ENCODE measurements at places on chromosomes 13 and 19.
A peak's percentile ranks its signal among the peaks of the same experiment; 100 is the strongest.

GRCh38 chr13:56019606-56020005 lies 1121.1 kb upstream of the PRR20A start:
- H3K36me3 ChIP-seq: no peaks in the 10 kb centered on the region
- H3K27ac ChIP-seq: no peak overlapping the region
- no peaks in the 10 kb centered on the region for H3K4me1 ChIP-seq

DNA sequence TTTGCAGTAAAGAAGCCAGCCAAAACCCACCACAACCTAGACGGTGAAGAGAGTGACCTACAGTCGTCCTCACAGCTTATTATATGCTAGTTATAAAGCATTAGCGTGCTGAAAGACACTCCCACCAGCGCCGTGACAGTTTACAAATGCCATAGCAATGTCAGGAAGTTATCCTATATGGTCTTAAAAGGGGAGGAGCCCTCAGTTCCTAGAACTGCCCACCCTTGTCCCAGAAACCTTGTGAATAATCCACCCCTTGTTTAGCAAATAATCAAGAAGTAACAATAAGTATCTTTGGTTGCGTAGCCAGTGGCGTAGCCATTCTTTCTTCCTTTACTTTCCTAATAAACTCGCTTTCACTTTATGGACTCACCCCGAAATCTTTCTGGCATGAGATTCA lies 227.9 kb upstream of the ARGLU1 start:
- no peaks in the 10 kb centered on the region for H3K36me3 ChIP-seq
- DNase-seq: peak; percentile 20
- H3K27me3 ChIP-seq: peaks cover 4% of the 10 kb centered on the region
- peak overlapping the region; percentile 22 for H3K4me3 ChIP-seq
- H3K4me1 ChIP-seq: no peaks in the 10 kb centered on the region

GRCh38 chr19:35123573-35123972 lies 8.0 kb downstream of the FXYD3 start:
- no peak overlapping the region for H3K4me3 ChIP-seq
- no peaks in the 10 kb centered on the region for H3K27me3 ChIP-seq
- H3K36me3 ChIP-seq: no peaks in the 10 kb centered on the region
- no peak overlapping the region for H3K27ac ChIP-seq
- H3K4me1 ChIP-seq: peaks cover 3% of the 10 kb centered on the region

GRCh38 chr19:5011476-5012238 lies 42.7 kb downstream of the KDM4B start:
- no peaks in the 10 kb centered on the region for H3K4me1 ChIP-seq
- H3K36me3 ChIP-seq: peaks cover 1% of the 10 kb centered on the region

GRCh38 chr19:57302727-57303401 lies 17.4 kb upstream of the ZNF543 start:
- DNase-seq: no peak
- peaks cover 12% of the 10 kb centered on the region for H3K36me3 ChIP-seq
- no peak overlapping the region for H3K4me3 ChIP-seq
- H3K27me3 ChIP-seq: no peaks in the 10 kb centered on the region

DNA sequence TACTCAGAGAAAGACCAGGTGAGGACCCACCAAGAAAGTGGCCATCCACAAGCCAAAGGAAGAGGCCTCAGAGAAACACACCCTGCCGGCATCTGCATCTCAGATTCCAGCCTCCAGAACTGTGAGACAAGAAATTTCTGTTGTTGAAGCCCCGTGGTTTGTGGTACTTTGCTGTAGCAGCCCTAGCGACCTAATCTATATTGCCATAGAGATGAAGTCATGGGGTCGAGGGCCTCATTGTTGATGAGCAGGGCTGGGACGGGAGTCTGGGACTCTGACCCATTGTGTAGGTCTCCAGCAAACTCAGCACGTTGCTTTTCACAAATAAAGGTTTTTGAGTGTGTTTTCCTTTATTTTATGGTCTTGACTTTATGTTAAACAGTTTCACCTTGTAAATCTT lies 174.9 kb downstream of the TNFSF13B start:
- H3K4me3 ChIP-seq: no peak overlapping the region
- no peaks in the 10 kb centered on the region for H3K4me1 ChIP-seq
- DNase-seq: no peak
- no peaks in the 10 kb centered on the region for H3K36me3 ChIP-seq
- no peak overlapping the region for H3K27ac ChIP-seq
- no peaks in the 10 kb centered on the region for H3K27me3 ChIP-seq

GRCh38 chr19:17734146-17734545 lies 14.9 kb downstream of the MAP1S start:
- peaks cover 39% of the 10 kb centered on the region for H3K36me3 ChIP-seq
- no peaks in the 10 kb centered on the region for H3K27me3 ChIP-seq

- no peaks in the 10 kb centered on the region for H3K4me1 ChIP-seq
- H3K4me3 ChIP-seq: no peak overlapping the region
- no peaks in the 10 kb centered on the region for H3K27me3 ChIP-seq
- H3K36me3 ChIP-seq: peaks cover 2% of the 10 kb centered on the region
Measured at GRCh38 chr13:33099860-33100259, 83.6 kb downstream of the KL start.
